NT2/D1 (cell line): ENCODE measurements at places on chromosomes 1 and 21.

DNA sequence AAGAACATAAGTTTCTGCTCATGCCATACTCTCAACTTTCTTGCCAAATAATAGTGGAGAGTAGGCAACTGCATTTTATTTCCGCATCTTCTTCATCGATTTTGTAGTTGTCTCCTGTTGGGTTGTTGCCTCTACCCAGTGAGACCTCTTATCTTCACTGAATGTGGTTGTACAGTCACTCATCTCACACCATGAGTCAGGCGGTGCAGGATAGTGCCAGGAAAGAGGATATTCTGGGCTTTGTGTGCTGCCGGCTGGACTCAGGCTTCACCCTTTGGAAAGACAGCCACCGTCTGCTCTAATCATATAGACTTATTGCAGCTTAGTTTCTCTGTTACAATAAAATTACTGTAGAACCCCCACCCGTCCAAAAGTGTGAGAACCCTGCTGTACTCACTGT lies 154.3 kb upstream of the USP24 start:
- no peak for DNase-seq

GRCh38 chr1:47683401-47683800 lies 245.6 kb downstream of the FOXD2 start:
- DNase-seq = no peak

DNA sequence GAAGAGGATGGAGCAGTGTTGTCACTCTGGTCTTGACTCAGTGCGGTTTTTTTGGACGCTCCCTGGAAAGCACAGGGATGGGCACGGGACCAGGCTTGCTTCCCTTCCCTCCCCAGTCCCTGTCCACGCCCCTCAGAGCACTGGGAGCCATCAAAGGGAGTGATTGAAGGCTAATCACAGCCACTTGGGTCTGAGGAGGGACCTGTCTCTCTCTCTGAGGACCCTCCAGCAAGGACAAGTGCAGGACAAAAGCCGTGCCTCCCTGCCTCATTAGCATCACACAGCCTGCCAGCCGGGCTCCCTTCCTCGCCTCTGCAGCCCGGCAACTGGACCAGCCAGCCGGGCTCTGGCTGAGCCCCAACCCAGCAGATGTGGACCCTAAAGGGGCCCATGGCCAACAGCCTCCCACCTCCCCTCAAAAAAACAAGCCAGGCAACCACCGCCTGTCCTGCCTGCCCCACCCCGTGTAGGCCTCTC lies 18.6 kb upstream of the PDZK1IP1 start:
- DNase-seq = peak; percentile 89

DNA sequence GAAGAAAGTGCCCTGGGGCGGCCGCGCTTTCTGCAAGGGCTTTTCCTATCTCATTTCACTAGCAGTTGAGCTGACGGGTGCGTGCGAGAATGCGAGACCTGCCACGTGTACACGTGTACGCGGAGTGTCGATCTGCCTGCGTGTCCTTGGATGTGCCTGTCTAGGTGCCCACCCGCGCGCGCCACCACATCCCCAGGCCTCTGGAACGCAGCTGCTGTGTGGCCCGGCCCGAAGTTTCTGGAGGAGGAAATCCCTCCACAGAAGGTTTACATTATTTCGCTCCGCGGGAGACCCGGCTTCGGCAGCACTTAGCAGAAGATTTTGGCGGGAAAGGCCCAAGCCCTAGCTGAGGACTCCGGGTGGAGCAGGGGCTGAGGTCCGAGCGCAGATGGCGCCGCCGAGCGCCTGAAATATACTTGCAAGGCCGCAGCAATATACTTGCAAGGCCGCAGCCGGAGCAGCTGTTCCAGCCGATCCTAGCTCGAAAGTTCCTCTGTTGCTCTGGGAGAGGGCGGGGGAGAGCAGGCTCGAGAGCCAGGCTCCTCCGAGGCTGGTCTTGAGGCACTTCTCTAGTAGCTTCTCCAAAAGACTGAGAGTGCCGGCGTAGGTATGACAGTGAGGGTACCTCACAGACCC lies 3.9 kb downstream of the TBX15 start:
- no peak for DNase-seq

- DNase-seq = no peak
Measured at GRCh38 chr1:59733443-59734141, 81.2 kb upstream of the HOOK1 start.

DNA sequence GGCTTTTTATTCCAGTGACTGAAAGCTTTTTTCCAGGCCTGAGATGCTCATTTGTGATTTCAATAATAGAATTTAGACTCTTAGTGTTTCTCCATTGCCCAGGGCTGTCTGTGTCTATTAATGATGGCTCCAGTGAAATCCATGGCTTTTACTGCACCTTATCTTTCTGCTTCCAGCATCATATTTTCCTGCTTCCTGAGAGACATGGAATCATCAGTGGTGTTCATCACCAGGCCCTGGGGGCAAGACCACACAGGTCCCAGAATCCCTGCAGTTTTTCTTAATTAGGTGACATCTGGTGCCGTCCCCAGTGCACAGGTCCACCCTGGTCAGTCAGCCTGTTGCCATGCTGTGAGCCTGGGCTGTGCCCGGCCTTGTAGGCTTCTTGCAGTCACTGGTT lies 15.5 kb downstream of the NT5C1A start:
- no peak for DNase-seq

- no peak for DNase-seq
Measured at GRCh38 chr21:15171546-15171945, 106.7 kb upstream of the NRIP1 start.

DNA sequence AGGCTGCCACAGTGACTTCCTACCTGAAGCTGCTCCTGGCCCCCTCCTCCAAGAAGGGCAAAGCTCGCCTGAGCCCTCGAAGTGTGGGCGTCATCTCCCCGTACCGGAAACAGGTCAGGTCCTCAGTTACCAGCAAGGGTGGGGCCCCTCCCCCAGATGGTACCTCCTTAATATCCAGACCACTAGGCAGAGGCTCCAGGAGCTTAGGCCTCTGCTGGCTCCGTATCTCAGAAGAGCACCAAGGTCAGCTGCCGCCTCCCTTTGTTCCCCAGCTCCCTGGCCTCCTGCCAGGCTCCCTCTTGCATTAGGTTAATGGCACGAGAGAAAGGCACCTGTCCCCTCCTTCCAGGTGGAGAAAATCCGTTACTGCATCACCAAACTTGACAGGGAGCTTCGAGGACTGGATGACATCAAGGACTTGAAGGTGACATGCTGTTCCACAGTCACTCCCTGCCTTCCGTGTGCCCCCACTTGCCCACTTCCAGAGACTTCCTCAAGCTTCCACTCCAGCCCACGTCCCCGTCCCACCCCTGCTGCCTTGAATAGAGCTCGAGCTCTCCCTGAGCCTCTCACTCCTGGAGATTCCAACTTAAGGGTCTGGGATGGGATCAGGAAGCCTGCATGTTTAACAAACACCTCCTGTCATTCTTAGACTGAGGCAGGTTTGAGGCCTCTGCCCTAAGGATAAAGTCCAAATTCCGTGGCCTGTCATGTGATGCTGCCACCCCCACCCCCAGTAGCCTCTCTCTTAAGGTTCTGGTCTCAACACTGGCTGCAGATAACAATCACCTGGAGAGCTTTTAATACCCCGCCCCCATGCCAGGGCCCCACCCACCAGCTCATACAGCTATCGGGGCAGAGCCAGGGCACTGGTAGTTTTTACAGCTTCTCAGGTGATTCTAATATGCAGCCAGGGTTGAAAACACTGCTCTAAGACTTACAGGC lies 8.3 kb downstream of the RHOC start:
- DNase-seq = no peak

GRCh38 chr1:11645670-11646265 lies 8.5 kb downstream of the FBXO2 start:
- DNase-seq = peak; percentile 63
